ENCODE measurements at places on chromosomes 7 and 10. TPM values are rescaled to one million over a fixed set of nuclear protein-coding genes. Genes with fewer than 3 reads are reported as not detected.

The CPVL gene
- 30.7 TPM for total RNA-seq

The XRCC2 gene
- 14.5 TPM for total RNA-seq

The CPA2 gene
- total RNA-seq: not detected

The GATA3 gene
- total RNA-seq: not detected

The PNLIPRP2 gene
- 0.95 TPM for total RNA-seq

- peak; percentile 54 for DNase-seq
These were observed 17.1 kb upstream of the AMZ1 start for GRCh38 chr7:2670720-2671391.

DNA sequence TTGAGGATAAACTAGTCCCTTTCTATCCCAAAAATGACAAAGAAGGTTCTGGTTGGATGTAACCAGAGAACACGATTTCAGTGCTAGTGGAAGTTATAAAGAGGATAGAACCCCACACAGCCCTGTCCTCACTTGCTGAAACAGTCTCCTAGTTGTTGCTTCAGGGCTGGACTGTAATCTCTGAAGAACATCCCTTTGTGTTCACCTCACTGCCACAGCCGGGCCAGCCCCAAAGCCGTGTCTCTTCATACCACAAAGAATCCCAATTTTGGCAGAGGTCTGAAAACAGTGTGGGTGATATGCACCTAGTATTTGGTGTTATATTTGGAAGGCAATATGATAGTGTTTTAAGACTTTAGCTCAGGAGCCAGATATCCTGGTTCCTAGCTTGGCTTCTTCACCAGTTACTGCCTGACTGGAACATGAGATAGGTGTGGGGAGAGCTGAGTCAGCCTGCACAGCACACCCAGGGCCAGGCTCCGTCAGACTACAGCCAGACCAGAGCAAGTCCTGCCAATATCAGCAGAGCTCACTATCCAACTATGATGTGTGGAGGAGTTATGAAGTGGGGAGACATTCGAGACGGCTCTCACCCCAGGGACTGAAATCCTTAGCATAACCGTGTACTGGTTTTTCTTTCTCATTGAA lies 21.2 kb downstream of the CYP3A4 start:
- DNase-seq: no peak

DNA sequence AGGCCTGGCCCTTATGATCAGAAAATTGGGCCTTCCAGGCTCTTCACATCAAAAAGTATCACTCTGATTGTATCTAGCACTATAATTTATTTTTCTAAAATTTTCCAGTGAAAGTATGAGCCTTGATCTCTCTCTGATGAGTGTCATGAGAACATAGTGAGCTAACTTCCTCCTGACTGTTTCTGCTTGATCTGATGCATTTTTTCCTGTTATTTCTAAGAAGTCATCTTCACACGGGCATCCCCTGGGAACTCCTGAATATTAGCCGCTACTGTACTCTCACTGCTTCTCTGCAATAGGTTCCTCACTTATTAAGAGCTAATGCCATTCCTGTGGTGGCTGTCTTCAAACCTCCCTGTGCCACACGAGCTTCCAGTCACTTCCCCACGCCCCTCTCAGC lies 63.1 kb upstream of the ZPBP start:
- no peak for DNase-seq

- no peak for DNase-seq
These were observed 182.0 kb downstream of the THSD7A start for GRCh38 chr7:11650030-11650429.

DNA sequence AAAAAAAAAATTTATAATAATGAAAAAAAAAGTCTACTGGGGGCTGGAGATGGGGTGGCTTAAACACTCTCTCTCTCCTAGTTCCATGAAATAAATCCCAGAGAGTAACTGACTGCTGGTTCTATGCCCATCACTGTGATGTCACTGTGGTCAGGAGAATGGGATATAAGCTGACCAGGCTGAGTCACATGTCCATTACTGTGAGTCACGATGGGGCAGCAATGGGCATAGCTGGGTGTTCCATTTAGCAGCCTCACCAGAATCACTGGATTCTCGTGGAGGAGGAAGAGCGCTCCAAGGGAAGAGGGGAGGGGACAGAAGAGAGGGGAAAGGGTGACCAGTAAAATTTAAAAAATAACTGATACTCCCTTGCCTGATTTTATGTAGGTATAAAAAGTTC lies 37.1 kb downstream of the MASTL start:
- DNase-seq: no peak

GRCh38 chr10:77037735-77038403 lies 599.7 kb downstream of the KCNMA1 start:
- DNase-seq: no peak

DNA sequence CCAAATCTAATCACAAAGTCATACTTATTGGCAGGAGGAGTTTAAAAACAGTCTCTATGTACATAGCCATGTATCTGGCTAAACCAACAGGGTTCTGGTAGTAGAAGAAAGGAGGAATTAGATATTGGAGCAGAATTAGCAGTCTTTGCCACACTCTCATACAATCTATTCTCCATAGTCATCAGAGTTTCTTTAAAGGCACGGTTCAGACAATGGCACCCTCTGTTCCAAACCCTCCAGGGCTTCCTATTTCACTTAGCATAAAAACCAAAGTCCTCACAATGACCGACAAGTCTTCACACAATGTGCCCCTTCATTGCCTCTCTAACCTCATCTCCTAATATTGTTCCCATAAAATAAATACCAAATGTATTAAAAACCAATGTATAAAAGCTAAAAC lies 12.7 kb downstream of the ZNF438 start:
- peak; percentile 81 for DNase-seq

DNA sequence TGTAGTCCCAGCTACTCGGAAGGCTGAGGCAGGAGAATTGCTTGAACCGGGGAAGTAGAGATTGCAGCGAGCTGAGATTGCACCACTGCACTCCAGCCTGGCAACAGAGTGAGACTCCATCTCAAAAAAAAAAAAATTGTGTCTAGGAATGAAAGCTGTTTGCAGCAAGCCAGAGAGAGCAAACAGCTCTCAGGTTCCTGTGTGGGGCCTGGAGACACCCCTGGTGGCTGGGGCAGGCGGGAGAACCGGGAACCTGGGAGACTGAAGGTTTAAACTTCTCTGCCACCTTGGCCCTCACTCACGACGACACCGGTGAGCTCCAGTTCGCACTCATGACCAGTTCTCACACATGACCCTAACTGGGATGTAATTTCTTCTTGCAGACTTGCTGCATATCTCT lies 13.2 kb upstream of the UNCX start:
- DNase-seq: no peak

DNA sequence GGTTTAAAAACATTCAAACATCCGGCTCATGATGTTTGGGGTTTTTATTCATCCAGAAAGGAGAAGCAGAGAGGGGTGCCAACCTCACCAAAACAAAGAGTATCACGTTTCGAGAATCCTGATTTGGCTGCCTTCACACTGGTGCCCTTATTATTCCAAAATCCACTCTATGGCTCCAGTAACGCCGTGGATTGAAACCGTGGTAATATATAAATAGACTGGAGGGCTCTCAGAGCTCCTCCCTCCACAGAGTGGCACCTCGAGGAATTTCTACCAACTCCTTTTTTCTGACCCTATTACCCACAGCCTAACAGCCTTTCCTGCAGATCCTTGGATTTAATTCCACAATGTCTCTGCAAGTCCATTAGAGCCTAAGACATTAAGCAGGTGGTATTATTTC lies 353.6 kb downstream of the CRPPA start:
- DNase-seq: no peak

DNA sequence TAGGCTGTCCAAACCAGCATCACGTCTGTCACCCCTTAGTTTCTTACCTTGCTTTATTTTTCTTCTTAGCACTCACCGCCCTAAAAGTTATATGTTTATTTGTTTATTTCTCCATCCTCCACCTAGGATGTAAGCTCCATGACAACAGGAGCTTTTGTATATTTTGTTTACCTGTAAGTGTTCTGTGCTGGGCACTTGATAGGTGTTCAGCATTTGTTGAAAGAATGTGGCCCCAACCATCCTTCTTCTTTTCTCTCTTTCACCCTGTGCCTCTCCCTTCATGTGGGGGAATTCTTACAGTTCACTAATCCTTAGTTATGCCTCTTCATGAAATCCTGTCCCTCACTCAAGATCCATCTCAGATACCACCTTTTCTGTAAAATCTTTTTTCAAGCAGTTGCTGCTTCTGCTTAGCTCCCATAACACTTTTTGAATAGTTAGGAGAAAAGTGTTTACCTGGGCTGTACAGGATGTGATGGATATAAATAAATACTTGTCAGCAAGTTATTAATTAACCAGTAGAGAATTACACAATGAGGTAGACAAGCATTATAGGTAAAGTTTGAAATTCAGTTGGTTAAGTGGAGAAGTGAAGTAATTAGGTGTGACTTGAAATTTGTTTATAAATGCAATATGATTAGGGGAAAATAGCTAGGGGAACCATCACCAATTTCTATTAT lies 9.7 kb downstream of the AHR start:
- no peak for DNase-seq

DNA sequence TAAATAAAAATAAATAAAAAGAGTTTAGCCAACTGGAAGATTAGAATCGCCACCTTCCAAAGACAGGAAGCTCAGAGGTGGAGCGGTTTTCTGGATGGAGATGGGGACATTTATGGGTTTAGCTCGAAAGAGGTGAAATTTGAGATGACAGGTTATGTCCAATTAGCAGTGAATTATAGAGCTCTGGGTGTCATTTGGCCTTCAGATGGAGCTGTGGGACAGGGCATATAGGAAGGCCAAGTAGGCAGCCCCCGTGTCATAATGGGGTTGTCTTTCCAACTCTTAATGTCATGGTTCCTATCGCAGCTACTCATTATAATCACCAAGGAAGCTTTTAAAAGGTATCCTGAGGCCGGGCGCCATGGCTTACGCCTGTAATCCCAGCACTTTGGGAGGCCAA lies 21.0 kb upstream of the EEPD1 start:
- DNase-seq: peak; percentile 21

DNA sequence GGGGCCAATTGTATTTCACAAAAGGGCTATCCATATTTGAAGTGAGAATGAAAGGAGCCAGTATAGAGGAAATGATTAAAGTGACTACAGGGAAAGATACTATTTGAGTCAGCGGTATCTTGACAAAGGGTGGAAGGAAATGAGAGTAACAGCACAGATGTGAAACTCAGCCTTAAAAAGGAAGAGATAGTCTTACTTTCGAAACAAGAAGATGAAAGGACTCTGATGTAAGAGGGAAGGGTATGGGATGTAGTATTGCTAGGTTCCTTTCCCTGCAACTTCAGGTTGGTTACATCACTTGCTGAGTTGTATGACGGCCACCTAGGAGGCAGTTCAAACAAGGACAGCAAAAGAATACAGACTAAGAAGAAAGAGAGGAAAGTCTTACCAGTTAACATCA lies 13.7 kb downstream of the CISD1 start:
- DNase-seq: no peak

Measured in HepG2 (cell line).